ENCODE measurements at places on chromosomes 6 and 20. TPM values are rescaled to one million over a fixed set of nuclear protein-coding genes. Genes with fewer than 3 reads are reported as not detected.

GRCh38 chr6:47071681-47072080 lies 29.5 kb upstream of the ADGRF1 start:
- DNase-seq, result no peak

DNA sequence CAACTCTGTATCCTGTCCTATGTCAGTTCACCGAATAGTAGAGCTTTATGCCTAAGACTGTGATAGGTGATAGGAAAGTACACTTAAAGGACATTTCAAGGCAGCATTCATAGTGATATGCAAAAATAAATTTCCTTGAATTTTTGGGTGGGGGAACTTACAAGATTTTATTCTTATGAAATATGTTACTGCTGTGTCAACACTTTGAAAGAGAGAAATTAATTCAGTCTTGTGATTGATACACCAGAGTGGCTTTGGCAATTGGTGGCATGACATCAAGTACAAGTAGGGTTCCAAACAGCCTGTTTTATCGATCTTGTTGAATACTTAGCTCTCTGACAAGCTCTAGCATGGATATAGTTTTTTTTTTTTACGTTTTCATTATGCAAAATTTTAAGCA lies 72.3 kb downstream of the QKI start:
- DNase-seq, result no peak

- DNase-seq, result no peak
These were observed at the start of gene SYTL3 for GRCh38 chr6:158649289-158650143. Gene SYTL3 (plus strand): TSS chr6:158650054. CDS start chr6:158663269, 13,215 bp downstream.

GRCh38 chr6:118377711-118378414 lies 170.2 kb upstream of the PLN start:
- no peak for DNase-seq

PI16 gene
- 16.1 TPM for total RNA-seq

CD93 gene
- total RNA-seq, result 46.7 TPM

FAM83B gene
- 3.6 TPM for total RNA-seq

RIPPLY2 gene
- 7.0 TPM for total RNA-seq

PCK1 gene
- 6.3 TPM for total RNA-seq

OLIG3 gene
- total RNA-seq, result not detected

ATP6V1G2 gene
- 3.6 TPM for total RNA-seq
